Daoy (cell line): ENCODE measurements at places on chromosomes 1 and 21. TPM values are rescaled to one million over a fixed set of nuclear protein-coding genes. Genes with fewer than 3 reads are reported as not detected.
A peak's percentile ranks its signal among the peaks of the same experiment; 100 is the strongest.

- DNase-seq: peak; percentile 91
These were observed 10.7 kb downstream of the EPHA2 start for GRCh38 chr1:16145030-16145661.

The VWA5B1 gene
- total RNA-seq: not detected in 2 replicates

DNA sequence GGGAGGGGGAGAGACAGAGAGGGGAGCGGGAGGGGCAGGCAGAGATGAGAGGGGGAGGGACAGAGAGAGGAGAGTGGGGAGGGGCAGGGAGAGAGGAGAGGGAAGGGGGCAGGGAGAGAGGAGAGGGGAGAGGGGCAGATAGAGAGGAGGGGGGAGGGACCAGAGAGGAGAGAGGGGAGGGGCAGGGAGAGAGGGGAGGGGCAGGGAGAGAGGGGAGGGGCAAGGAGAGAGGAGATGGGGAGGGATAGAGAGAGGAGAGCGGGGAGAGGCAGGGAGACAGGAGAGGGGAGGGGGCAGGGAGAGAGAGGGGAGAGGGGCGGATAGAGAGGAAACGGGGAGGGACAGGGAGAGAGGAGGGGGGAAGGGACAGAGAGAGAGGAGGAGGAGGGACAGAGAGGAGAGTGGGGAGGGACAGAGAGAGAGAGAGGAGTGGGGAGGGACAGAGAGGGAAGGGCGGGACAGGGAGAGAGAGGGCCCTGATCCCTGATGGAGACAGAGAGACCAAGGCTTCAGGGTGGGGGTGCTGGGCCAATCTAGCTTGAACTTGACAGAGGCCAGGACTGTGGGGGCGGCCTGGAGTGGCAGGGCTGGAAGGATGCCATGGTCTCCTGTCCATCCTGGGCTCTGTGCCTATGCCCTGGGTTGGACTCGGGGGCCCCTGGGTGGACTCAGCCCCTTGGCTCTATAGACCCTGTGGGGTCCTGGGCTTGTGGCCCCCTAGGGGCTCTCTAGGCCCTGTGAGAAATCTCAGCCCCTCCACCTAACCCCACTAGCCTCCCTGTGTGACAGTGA lies 43.6 kb downstream of the DMRTB1 start:
- no peak for DNase-seq

- peak; percentile 95 for DNase-seq
These were observed 11.2 kb upstream of the CAPN2 start for GRCh38 chr1:223700942-223701637.

GRCh38 chr1:114453361-114453784 lies 57.6 kb downstream of the TRIM33 start:
- no peak for DNase-seq

DNA sequence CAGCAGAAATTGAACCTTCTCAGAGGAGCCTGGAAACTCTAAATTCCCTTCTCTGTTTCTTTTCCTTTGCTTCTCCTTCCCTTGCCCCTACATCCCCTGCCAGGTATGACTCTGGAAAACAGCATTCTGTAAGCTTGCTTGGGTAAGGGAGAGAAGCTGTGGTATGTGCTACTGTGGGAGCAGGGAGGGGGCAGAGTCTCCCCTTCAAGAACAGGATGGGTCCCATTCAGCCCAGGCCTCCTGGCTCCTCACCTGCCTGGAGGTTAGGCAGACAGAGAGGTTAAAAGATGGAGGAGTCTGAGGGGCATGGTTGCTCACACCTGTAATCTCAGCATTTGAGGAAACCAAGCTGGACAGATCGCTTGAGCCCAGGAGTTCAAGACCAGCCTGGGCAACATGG lies 40.6 kb upstream of the UBE2U start:
- DNase-seq: no peak

The MTMR11 gene
- 2.9 and 3.7 TPM in 2 replicates for total RNA-seq

The CFHR5 gene
- not detected in 2 replicates for total RNA-seq

GRCh38 chr1:145962157-145963102 lies 1.9 kb downstream of the ANKRD34A start:
- DNase-seq: peak; percentile 19

GRCh38 chr21:28426545-28426944 lies 566.1 kb downstream of the LTN1 start:
- no peak for DNase-seq

The OR2L5 gene
- total RNA-seq: not detected in 2 replicates

DNA sequence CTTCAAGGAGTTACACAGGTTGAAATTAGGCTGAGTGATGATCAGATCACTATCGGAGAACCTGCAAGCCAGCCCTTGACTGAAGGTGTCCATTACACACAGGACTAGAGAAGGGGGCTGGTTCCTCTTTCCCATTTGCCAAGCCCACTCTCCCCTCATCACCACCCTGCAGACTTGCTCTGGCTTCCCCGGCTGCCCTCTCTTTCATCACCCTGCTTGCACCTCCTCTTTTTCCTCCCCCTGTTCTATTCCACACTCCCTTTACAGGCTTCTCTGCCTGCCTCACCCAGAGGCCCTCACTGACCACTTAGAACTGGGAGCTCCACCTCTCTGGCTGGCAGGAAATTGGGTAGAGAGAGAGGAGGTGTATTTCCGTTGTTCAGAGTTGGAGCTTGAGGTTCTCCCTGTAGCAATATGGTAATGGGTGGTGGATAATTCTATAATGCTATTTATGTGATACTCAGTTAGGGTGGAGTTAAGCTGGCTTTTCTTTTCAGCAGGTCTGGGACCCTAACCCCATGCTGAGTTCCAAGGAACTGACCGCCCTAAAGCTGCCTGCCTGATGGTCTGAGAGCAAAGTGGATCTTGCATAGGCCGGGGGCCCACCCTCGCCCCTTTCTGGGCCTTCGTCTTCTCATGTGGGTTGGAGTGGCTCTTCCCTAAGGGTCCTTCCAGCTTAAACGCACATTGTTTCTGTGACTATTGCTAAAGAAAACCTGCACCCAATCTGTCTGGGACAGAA lies 111.8 kb upstream of the ADAR start:
- no peak for DNase-seq

GRCh38 chr1:14339288-14339687 lies 259.2 kb upstream of the KAZN start:
- no peak for DNase-seq

GRCh38 chr21:21046063-21046462 lies 47.9 kb downstream of the NCAM2 start:
- no peak for DNase-seq

DNA sequence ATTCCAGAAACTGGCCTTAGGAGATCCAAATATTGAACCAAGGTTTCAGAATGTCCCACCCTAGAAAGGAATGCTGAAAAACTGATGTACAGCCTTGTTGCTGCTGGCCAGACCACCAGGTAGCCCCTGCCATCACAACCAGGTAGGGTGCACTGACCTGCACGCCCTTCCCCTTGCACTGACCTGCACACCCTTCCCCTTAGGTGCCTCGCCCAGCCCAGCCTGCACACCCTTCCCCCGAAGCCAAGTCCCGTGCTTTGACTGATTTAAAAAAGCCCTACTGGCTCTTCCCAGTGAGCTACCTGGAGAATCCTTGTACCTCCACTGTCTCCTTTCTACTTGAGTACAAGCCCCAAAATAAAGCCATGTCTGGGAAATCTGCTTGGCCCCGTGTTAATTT lies 26.3 kb upstream of the C1orf198 start:
- DNase-seq: no peak

- no peak for DNase-seq
These were observed 10.2 kb upstream of the FCRL5 start for GRCh38 chr1:157562515-157562914.

- no peak for DNase-seq
These were observed 85.4 kb upstream of the CD53 start for GRCh38 chr1:110787328-110788071.

GRCh38 chr1:87426463-87427249 lies 98.0 kb downstream of the LMO4 start:
- peak; percentile 74 for DNase-seq

- no peak for DNase-seq
These were observed 602.2 kb upstream of the CXADR start for GRCh38 chr21:16910435-16911165.

GRCh38 chr1:44401256-44402228 lies 3.5 kb upstream of the RNF220 start:
- DNase-seq: no peak

DNA sequence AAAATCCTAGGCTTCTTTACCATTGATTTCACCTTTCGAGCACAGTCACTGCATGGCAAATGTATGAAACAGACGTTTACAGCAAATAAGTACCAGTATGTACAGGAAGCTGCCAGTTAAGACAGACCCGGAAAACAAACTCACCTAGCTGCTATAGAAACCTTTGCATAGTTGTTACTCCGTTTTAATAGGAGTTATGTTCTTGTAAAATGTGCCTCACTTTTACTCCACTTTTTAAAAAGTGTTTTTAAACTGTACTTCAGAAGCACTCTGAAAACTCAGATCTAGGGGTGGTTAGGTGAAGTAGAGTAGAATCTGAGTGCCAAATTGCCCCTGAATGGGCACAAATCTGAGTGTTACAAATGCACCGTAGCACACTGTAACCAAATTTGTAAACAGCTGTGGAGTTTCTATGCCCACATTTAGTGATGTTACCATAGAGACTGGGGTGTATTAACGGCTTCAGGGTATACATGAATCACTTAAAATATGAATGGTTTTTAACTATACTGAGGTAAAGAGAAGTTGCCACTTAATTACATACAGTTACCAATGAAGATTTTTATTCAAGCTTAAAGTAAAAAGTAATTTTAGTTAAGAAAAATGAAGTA lies 30.7 kb downstream of the CNIH4 start:
- DNase-seq: no peak

GRCh38 chr1:35111106-35111505 lies 31.9 kb downstream of the ZMYM1 start:
- peak; percentile 12 for DNase-seq

The CD53 gene
- 0.21 and 0.46 TPM in 2 replicates for total RNA-seq

DNA sequence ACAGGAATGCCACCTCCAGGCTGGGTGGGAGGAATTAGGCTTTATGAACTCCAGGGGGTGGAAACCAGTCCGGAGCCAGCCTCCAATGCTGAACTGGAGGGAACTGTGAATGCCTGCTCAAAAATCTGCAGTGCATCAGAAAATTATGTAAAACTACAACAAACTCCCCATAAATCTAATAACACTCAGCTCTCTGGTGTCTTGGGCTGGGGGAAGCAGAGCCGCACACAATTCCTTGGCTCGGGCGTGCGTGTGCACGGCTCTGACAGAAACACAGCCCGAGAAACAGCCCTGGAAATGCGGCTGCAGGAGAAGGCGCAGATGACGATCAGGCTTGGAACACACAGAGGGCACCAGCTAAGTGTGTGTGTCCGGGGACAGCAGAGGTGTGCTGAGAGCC lies 127.6 kb upstream of the VAMP3 start:
- no peak for DNase-seq

DNA sequence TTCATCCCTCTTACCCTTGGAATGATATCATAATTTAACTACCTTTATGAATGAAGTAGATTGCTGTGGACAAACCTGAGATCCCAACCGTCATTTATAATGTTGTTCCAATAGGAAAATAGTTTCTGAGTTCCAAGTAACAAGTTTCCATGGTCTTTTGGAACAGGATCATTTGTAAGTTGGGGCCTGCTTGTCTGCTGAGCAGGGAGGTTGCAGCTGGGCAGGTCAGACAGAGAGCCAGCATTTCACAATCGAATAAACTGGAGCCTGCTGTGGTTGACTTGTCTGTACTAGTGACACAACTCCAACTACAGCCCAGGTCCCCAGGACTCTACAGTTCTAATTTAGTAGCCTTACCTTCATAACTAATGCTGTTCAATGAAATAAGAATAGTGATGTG lies 18.6 kb upstream of the RALGPS2 start:
- DNase-seq: no peak

GRCh38 chr1:239952348-239953308 lies 139.1 kb upstream of the FMN2 start:
- peak; percentile 37 for DNase-seq

GRCh38 chr21:25640202-25640942 lies 1.3 kb downstream of the JAM2 start:
- DNase-seq: peak; percentile 43

The G0S2 gene
- total RNA-seq: 5.7 TPM in 1 of 2 replicates, not detected in the other

The ABCG1 gene
- 0.51 TPM in 2 replicates for total RNA-seq

GRCh38 chr1:205743977-205744376 lies 6.0 kb downstream of the NUCKS1 start:
- no peak for DNase-seq
